Stimulated activated CD8-positive, alpha-beta memory T cell treated with anti-CD3 and anti-CD28 coated beads, Interleukin-2, amount 100 ng/mL, for 1 hour (primary cell): ENCODE measurements at places on chromosomes 1 and 21.
A peak's percentile ranks its signal among the peaks of the same experiment; 100 is the strongest.

DNA sequence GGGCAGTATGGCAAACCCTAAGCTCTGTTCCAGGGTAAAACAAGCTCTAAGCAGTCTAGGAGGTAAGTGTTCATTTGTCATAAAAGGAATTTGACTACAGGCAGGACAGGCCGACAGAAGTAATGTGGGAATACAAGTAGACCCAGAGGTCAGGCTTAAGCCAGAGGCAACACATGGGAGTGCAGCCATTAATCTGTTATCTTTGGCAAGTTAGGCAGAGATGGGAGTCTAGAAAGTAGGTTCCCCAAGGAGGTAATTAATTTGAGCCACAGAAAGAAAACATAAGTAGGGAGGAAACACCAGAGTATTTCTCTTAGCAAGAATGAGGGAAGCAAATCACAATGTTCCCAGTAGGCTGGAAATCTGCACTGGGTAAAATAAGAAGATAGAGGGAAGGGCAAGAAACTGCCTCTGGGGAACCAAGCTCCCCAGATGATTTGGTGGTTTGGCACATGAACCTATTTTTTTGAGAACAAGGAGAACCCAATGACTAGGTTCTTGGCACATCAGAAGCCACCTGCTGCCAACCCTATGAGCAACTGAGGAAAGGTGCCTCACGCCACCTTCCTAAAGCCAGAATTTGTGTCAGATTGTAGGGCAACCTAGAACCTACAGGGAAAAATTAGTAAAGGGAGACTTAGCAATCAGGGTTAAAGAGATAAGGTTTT lies 636.4 kb upstream of the PLXNA2 start:
- DNase-seq: no peak

- DNase-seq: no peak
Measured at GRCh38 chr21:41160036-41160435, 7.9 kb upstream of the BACE2 start.

DNA sequence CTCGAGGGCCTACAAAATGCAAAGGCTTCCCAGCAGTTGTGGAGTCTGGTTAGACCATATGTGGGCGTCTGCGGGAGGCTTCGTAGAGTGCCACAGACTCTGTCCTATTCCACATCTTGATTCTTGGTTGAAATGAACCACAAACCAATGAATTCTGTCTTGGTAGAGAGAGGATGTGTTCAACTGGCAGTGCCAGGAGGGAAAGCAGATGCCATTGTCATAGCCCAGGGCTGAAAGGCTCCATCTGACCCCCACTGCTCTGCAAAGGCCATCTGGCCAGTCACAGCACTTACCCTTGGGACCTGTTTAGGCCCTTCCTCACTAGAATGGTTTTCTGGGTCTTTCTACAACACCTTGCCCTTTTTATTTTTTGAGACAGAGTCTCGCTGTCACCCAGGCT lies 22.1 kb downstream of the ACOT11 start:
- DNase-seq: no peak

- DNase-seq: no peak
Measured at GRCh38 chr1:173190101-173190936, 16.8 kb downstream of the TNFSF4 start.

- DNase-seq: no peak
Measured at GRCh38 chr1:36051821-36052220, 32.1 kb upstream of the TEKT2 start.

- DNase-seq: no peak
Measured at GRCh38 chr1:236888903-236889302, 93.8 kb downstream of the MTR start.

GRCh38 chr1:107378866-107379265 lies 238.0 kb downstream of the NTNG1 start:
- DNase-seq: no peak

DNA sequence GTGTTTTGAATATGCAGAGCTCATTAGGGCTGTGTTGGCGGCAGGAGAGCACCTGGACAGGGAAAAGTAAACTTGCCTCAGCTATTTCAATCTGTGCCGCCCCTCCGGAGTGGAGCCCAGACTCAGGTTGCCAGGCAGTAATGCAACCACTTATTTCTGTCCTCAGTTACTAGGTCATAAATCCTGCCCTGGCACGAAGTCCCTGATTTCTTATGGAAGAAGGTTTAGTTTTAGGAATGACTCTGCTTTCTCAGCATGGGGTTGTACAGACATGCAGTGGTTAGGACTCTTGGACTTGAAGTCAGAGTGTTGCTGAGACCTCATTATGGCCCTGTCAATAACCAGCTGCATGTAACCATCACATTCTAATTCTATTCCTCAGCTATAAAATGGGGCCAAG lies 98.3 kb upstream of the FGGY start:
- no peak for DNase-seq

DNA sequence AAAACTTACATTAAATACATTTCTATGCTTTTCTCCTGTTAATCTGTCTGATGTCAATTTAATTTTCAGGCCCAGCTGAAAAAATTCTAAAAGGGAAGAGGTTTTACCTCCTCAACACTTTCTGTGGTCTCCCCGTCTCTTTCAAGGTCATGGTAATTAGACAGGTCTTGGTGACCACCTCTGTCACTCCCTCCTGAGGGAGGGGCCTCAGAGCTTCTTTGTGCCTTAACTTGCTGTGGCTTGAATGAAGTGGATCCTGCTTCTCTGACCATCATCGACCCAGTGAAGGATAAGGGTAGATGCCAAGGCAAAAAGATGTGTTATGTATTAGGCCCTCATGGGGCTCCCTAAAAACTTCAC lies 40.8 kb upstream of the OSBPL9 start:
- DNase-seq: no peak

DNA sequence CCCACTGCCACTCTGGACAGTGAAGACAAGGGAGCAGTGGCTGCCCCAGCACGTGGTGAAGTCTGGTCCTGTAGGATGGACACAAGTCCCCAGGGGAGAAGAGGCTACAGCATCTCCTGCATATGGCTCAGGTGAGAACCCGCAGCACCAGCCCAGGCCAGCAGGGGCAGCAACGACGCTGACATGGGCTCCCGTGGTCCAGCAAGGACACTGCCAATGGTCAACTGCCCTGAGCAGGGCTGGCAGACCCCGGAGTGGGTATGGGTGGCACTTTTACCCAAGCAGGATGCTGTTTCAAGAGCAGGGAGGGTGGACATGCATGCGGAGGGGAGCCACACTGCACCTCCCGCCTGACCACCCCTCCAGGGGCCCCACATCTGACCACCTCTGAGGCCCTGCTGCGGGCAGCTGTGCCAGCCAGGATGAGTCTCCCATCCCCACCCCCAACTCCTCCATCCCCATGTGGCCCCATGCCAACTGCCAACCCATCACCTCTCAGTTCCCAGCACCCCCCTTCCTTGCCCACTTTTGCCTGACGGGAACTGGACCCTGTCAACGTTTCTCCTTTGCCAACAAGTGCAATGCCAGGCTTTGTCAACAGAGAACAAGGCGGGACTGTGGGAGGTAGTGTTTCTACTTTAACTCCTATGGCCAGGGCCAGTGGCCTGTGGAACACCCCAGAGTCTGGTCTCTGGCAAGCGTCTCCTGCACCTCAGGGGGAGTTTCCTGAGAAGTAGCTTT lies 8.6 kb downstream of the MORN1 start:
- DNase-seq: no peak

- no peak for DNase-seq
Measured at GRCh38 chr21:14846621-14847020, 218.2 kb downstream of the NRIP1 start.

GRCh38 chr1:153509036-153509435 lies 26.8 kb downstream of the S100A6 start:
- DNase-seq: no peak

DNA sequence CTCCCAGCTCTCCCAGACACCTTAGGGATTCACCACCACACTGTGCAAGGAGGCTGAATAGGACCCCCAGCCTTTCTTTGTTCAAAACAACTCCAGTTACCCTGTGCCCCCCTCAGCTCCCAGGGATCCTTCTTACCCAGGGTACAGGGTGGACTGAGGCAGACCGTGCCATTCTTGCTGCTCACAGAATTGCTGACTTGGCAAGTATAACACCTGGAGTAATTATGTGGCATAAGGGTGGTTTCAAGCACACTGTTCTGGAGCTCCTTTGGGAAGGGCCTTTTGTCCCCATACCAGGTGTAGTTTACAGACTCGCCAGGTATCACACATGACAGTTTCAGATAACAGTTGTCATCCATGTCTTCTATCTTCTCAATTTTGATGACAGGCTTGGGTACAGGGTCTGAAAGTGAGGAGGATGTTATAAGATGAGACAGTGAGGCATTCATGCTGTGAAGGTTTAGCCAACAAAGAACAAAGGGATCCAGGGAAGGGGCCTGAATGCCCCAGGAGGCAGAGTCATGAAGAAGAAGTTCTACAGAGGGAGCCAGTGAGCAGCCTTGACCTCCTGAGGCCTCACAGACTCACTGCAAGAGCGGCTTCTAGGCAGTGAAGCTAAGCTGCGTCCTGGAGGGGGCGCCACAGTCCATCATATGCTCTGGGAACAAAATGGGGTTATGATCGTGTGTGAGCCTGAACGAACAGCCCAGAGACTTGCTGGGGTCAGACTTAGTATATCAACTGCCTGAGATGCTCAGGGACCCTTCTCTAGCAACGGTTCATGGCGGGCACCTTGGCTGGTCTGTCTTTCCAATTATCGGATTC lies 30.3 kb downstream of the CD48 start:
- peak; percentile 70 for DNase-seq

DNA sequence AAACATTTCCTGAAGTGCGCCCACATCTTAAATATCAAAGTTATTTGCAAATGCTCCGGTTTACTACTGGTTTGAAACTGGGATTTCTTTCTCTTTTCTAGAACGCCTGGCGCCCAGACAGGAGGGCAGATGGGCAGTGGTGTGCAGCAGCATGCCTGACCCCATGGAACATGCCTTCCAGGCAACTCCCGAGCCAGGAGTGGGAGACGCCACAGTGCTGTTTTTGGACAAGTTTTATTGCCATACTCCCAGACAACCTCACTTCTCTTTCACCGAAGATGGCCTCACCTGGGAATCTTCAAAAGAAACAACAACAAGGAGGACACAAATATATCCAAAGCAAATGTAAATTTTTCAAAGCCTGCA lies 21.5 kb downstream of the UBE2G2 start:
- no peak for DNase-seq

DNA sequence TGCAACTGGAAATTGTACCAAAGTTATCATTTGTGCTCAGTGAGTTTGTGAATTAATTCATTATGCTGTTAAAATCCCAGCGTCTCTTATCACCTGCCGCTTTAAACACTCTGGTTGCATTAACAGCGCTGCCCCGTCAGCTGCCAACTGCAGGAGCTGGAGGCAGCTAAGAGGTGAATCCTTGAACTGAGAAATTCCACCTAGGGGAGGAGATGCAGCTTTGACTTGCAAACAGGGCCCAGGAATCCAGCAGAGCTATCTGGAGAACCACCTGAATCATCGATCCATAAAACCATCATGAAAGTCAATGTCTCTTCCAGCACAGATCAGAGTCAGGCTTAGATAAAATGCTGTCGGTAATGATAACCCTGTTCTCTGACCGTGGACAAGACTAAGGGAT lies 140.7 kb upstream of the PTBP2 start:
- DNase-seq: no peak

DNA sequence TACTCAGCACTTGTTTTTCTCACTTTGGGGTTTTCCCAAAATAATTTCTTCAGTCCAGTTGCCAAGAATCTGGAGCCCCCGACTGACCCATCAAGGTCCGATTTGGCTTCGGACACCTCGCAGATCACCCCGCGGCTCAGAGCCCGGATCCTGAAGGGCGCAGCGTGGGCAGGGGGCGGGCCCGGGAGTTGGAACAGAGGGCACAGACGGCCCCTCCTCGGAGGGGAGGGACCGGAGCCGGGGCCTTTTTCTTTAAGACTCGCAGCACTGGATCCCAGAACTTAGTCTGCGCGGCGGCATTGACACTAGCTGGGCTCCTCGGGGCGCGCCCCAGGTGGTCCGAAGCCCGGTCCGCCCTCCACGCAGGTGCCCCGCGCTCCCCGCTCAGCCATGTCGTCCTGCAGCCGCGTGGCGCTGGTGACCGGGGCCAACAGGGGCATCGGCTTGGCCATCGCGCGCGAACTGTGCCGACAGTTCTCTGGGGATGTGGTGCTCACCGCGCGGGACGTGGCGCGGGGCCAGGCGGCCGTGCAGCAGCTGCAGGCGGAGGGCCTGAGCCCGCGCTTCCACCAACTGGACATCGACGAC lies at the start of gene CBR3:
Gene CBR3, plus strand, starts transcription at position 277 of the 588 bp plus-strand sequence. Its CDS starts 114 bp downstream, at position 391.
- no peak for DNase-seq

GRCh38 chr1:244863491-244864252 lies 671 bp downstream of the HNRNPU start:
- DNase-seq: no peak

DNA sequence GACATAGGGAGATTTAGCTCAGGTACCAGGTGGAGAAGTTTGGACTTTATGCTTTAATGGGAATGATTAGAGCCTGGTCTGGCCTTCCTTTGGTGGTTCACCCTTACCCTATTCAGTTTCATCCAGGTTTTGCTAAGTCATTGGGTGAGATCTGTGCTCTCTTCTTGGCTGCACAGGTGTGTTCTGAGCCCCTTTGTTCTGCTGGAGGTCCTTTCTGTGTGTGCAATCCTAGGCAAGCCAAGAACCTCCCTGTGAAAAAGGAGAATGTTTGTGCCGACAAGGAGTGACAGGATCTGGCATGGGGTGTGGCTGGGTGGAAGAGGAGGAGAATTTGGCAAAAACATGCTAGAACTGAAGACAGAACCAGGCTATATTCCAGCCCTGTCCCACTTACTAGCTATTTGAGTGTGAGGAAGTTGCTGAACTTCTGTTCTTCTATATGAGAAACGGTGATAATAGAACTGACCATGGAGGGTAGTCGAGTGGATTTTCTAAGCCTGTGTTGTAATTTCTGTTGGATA lies 4.6 kb downstream of the GSTM5 start:
- DNase-seq: no peak

DNA sequence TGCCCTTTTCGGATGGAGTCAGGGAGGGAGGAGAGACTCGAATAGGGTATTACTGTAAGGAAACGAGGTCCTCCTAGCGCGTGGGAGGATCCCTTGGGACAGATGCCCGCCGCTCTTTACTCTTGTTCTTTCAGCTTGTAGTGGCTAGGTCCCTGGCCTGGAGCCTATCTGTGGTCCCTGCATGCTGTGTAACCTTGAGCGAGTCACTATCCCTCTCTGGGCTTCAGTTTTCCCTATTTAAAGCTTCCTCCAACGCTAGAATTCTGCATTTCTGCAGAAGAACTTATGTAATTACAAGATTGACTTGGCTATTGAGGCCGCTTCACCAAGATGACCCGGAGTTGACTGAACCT lies 744 bp downstream of the MIER1 start:
- DNase-seq: no peak

DNA sequence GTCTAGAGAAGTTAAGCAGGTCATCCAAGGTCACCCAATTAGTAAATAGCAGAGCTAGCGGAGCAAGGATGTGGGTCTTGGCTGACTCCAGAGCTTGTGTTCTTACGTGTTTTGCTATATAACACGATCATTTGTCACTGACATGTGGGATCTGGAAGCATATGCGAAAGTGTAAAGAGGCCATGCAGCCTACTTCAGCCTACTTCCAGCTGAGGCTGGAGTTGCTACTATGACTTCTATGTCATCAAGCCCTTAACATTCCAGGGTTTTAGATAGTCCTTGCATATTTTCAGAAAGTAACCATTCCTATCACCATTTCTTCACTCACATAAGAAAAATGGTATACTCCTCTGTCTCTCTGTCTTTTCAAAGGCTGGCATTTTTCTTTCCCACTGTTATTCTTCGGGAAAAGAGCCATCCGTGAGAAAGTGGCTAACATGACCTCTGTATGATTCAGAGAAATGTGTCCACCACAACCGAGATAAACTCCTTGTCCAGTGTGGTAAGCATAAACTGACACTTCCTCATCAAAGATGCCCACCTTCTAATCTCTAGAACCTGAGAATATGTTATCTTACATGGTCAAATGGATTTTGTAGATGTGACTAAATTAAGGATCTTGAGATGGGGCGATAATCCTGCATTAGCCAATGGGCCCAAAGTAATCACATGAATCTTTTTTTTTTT lies 24.0 kb upstream of the ABL2 start:
- DNase-seq: no peak

- DNase-seq: no peak
Measured at GRCh38 chr1:6477039-6477820, 11.3 kb upstream of the TNFRSF25 start.
